ENCODE measurements at places on chromosomes 11 and 22.

- no peak for DNase-seq
Measured at GRCh38 chr11:9380773-9381172, 3.7 kb upstream of the IPO7 start.

GRCh38 chr22:37270928-37271650, 11.2 kb upstream of the CYTH4 start:
- no peak for DNase-seq

DNA sequence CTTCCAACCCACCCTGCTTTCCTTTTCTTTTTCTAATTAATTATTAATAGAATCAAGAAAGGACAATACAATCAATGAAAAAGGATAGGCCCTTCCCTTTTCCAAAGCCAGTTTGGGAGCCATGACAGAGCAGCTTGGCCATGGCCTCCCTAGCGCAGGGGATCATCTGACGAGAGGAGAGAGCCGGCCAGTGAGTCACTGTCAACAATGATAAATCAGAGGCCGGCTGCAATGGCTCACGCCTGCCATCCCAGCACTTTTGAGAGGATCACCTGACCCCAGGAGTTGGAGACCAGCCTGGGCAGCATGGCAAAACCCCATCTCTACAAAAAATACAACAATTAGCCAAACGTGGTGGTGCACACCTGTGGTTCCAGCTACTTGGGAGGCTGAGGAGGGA, 27.5 kb upstream of the KRTAP5-7 start:
- no peak for DNase-seq

GRCh38 chr11:96200243-96200642, 142.8 kb downstream of the MAML2 start:
- DNase-seq: no peak

DNA sequence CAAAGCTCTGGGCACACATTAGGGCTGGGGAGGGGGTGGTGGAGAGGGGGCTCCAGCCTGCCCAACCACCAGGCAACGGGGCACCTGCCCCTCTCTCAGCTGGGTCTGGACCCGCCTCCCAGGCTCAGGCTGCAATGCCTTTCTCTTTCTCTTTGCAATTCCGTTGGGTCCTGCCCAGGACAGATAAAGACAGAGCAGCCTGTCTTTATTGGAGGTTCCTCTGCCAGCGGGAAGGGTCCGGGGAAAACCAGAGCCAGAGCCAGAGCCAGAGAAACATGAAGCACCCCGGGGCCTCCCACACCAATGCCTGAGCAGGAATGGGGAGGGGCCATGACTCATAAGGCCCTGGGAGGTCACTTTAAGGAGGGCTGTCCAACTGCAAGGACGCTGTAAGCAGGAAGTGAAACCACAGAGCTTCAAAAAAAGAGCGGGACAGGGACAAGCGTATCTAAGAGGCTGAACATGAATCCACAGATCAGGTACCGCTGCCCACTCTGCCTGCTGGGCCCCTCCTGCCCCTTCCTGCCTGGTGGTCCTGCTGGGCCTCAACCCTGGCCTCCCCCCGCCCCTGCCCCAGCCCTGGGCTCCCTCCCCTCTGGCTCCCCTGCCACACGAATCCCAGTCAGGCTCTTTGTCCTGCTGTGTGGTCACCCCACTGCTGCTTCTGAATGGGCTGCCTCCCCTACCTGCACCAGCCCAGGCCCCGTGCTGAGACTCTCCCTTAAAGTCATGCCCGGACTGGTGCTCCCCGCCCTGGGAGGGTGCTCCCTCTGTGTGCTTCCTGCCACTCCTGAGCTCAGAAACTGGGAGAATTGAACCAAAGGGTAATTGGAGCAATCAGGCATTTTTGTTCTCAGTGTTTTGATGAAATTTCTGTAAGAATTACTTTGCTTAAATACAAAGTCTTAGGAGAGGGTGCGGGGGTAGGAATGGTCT, at the start of gene APOBEC3B:
Gene APOBEC3B (plus strand): TSS at position 356 of the 936 bp plus-strand sequence. CDS start 107 bp downstream, at position 463.
- peak; percentile 37 for DNase-seq

DNA sequence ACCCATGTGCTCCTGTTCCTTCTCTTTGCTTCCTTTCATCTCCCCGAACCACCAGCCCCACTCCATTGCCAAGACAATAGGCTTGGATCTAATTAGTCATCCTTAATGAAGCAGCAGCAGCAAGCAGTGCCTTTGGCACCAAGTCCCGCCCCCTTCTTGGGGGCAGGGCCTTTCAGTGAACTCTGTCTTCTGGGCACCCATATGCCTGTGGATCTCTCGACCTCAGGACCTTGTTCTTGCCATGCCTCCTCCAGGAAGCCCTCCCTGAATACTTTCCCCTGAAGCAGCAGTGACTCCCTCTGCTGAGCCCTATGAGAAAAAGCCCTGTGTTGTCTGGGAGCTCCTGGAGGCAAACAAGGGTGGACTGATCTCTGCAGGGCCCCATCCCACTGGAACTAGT, 32.1 kb downstream of the ARHGEF17 start:
- DNase-seq: no peak

DNA sequence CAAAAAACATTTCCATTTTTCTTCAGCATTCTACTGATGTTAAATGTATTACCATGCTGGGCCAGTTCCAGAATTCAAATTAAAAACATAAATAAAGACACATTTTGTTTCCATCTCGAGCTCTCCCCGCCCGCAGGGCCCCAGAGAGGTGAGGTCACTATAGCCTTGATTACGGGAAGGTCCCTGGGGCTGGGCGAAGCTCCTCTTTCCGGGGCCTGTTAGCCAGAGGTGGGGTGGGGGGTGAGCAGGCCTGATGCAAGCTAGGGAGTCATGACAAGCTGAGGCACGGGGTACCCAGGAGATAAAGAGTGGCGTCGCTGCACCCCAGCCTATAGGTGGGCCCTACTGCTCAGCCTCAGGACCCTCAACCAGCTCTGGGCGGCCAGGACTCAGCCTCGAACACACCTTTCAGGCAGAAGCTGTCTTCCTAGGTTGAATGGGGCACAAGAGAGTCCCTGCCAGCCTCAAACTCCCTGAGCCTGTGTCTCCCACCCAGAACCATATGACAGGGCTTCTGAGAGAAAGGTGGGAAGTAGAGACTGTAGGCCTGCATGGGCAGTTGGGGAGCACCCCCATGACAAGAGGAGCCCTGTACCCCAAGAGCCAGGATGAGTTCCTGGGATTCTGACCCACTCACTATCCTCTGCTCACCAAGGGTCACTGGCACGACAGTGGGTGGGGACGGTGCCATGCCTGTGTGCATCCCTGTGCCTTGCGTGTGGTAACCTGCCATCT, 34.8 kb downstream of the KCNQ1OT1 start:
- no peak for DNase-seq

GRCh38 chr11:45071232-45071631, 75.2 kb upstream of the PRDM11 start:
- no peak for DNase-seq

Measured in naive thymus-derived CD4-positive, alpha-beta T cell (primary cell).